ENCODE measurements at places on chromosomes 2 and 18. TPM values are rescaled to one million over a fixed set of nuclear protein-coding genes. Genes with fewer than 3 reads are reported as not detected.
A peak's percentile ranks its signal among the peaks of the same experiment; 100 is the strongest.

ALPP gene
- not detected for polyA plus RNA-seq

IFIH1 gene
- 11.3 TPM for polyA plus RNA-seq

GRCh38 chr18:3329872-3330271, 67.9 kb downstream of the MYL12B start:
- no peaks in the 10 kb centered on the region for H3K4me1 ChIP-seq
- no peak overlapping the region for H3K27ac ChIP-seq
- no peaks in the 10 kb centered on the region for H3K27me3 ChIP-seq
- no peak for DNase-seq

KATNAL2 gene
- 13.4 TPM for polyA plus RNA-seq

GPR17 gene
- polyA plus RNA-seq, result 0.39 TPM

GRCh38 chr2:205556841-205557539, 125.3 kb upstream of the NRP2 start:
- no peaks in the 10 kb centered on the region for H3K27me3 ChIP-seq
- DNase-seq, result peak; percentile 19
- no peaks in the 10 kb centered on the region for H3K4me1 ChIP-seq
- no peaks in the 10 kb centered on the region for H3K36me3 ChIP-seq

GKN1 gene
- not detected for polyA plus RNA-seq

- H3K27me3 ChIP-seq, result no peaks in the 10 kb centered on the region
Measured at GRCh38 chr18:37516361-37516853, 49.2 kb downstream of the CELF4 start.

CCDC74A gene
- 10.5 TPM for polyA plus RNA-seq

GRCh38 chr2:33197198-33197938, 250.6 kb downstream of the LTBP1 start:
- H3K36me3 ChIP-seq, result no peaks in the 10 kb centered on the region
- H3K27ac ChIP-seq, result no peak overlapping the region
- H3K4me3 ChIP-seq, result no peak overlapping the region
- DNase-seq, result no peak
- no peaks in the 10 kb centered on the region for H3K4me1 ChIP-seq

GRCh38 chr18:57475903-57476302, 40.7 kb downstream of the ONECUT2 start:
- no peak for DNase-seq
- no peak overlapping the region for H3K4me3 ChIP-seq
- no peaks in the 10 kb centered on the region for H3K27me3 ChIP-seq
- H3K36me3 ChIP-seq, result no peaks in the 10 kb centered on the region
- no peak overlapping the region for H3K27ac ChIP-seq

GRCh38 chr2:110897966-110898365, 165.6 kb downstream of the ACOXL start:
- H3K36me3 ChIP-seq, result no peaks in the 10 kb centered on the region
- H3K27ac ChIP-seq, result no peak overlapping the region
- no peak overlapping the region for H3K4me3 ChIP-seq
- H3K27me3 ChIP-seq, result no peaks in the 10 kb centered on the region
- DNase-seq, result no peak

AQP12A gene
- polyA plus RNA-seq, result not detected

DNA sequence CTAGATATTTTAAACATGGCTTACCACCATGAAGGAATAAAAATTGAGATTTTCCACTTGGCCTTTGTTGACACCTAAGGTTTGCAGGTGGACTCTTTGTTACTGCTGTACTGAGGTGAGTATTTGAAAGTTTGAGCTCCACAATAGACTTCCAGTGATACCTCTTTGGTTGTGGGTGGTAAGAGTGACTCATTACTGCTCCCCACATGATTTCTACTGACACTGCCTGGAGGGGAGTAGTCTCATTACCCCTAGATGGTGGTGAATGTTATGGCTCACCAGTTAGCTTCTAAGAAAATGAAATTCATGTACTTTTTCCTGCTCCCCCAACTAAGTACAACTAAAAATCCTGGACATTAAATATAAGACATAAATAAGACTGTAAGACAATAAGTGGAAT, 1183.1 kb upstream of the TMEFF2 start:
- no peaks in the 10 kb centered on the region for H3K36me3 ChIP-seq
- no peak overlapping the region for H3K27ac ChIP-seq
- no peak overlapping the region for H3K4me3 ChIP-seq
- DNase-seq, result no peak
- H3K27me3 ChIP-seq, result no peaks in the 10 kb centered on the region

DNA sequence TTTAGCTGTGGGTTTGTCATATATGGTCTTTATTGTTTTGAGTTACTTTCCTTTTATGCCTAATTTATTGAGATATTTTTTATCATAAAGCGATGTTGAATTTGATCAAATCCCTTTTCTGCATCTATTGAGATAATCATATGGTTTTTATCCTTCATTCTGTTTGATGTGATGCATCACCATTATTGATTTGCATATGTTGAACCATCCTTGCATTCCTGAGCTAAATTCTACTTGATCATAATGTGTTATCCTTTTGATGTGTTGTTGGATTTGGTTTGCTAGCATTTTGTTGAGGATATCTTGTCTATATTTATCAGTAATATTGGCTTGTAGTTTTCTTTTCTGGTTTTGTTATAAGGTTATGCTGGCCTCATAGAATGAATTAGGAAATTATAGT, 308.5 kb downstream of the ADCYAP1 start:
- H3K27ac ChIP-seq, result no peak overlapping the region
- DNase-seq, result no peak
- no peak overlapping the region for H3K4me3 ChIP-seq
- no peaks in the 10 kb centered on the region for H3K4me1 ChIP-seq
- H3K36me3 ChIP-seq, result no peaks in the 10 kb centered on the region

CNRIP1 gene
- 8.7 TPM for polyA plus RNA-seq

ALPG gene
- polyA plus RNA-seq, result not detected

DNA sequence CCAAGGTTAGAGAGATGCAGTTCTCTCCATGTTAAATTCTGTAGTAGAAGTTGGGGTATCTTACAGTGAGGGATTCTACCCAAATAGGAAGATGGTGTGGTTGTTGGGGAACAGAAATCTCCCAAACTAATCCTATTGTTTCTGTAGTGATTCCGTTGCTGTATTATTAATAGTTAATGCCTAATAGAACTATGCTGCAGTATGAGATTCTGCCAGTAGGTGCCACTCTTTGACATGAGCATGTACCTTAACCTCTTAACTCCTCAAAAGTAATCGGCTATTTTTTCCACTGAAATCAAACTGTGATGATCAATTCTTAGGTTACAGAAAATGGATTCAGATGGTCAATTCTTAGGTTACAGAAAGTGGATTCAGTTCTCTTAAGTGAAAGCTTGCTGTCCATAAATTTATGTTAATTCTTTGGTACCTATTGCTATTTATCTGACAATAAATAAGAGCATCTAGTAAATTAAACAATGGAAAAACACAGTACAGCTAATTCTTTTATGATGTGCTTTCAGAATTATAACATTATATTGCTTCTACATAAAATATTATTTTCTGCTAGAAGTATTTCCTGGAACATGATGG, 97.9 kb upstream of the DLX2 start:
- H3K27ac ChIP-seq, result no peak overlapping the region
- no peaks in the 10 kb centered on the region for H3K36me3 ChIP-seq
- H3K4me3 ChIP-seq, result no peak overlapping the region

DNA sequence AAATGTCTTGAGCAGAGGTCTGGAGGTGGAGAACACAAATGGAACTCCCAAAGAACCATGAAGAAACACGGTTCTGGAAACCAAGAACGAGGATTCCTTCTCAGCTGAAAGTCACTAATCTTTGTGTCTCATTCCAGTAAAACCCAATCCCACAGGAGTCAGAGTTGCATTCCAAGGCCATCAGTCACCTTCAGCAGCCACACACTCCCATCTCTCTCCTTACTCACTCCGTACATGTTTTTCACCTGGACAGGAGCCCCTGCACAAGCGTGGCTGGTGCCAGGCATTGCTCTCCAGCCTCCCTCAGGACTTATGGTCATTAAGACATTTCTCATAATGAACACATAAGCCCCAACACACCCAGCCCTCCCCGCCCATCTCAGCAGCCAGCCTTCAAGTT, 175.4 kb upstream of the SIX2 start:
- H3K27ac ChIP-seq, result no peak overlapping the region
- no peaks in the 10 kb centered on the region for H3K36me3 ChIP-seq
- H3K27me3 ChIP-seq, result no peaks in the 10 kb centered on the region

- H3K27ac ChIP-seq, result no peak overlapping the region
- H3K27me3 ChIP-seq, result no peaks in the 10 kb centered on the region
- H3K4me3 ChIP-seq, result no peak overlapping the region
- H3K4me1 ChIP-seq, result no peaks in the 10 kb centered on the region
- no peak for DNase-seq
- H3K36me3 ChIP-seq, result no peaks in the 10 kb centered on the region
Measured at GRCh38 chr2:173296235-173296634, 58.4 kb upstream of the CDCA7 start.

DNA sequence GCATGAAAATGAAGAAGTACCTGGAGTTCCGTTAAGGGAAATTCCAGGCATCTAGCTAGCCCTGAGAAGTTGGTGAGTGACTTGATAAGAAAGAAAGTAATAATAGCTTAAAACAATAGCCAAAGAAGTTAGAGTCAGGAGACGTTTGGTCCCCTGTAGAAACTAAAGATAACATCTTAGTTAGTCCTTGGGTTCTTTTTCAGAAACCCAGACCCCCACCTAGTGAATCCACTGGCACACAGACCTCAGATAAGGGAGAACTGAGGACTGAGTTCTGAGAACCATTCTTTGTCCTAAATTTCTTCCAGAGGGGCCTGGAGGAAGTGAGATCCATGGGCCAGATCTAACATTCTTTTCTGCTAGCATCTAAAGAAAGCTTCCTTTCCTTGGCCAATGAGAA, 335.4 kb downstream of the SLC4A3 start:
- H3K4me3 ChIP-seq, result no peak overlapping the region
- H3K27ac ChIP-seq, result no peak overlapping the region
- no peaks in the 10 kb centered on the region for H3K36me3 ChIP-seq
- H3K27me3 ChIP-seq, result no peaks in the 10 kb centered on the region
- H3K4me1 ChIP-seq, result no peaks in the 10 kb centered on the region

- H3K36me3 ChIP-seq, result no peaks in the 10 kb centered on the region
- H3K27me3 ChIP-seq, result no peaks in the 10 kb centered on the region
- H3K27ac ChIP-seq, result no peak overlapping the region
- no peak for DNase-seq
- H3K4me3 ChIP-seq, result no peak overlapping the region
- no peaks in the 10 kb centered on the region for H3K4me1 ChIP-seq
Measured at GRCh38 chr2:121670181-121670580, 20.9 kb upstream of the CLASP1 start.

GRCh38 chr2:88615822-88616221, 11.4 kb downstream of the EIF2AK3 start:
- no peak overlapping the region for H3K4me3 ChIP-seq
- H3K36me3 ChIP-seq, result no peaks in the 10 kb centered on the region
- H3K4me1 ChIP-seq, result no peaks in the 10 kb centered on the region
- no peak overlapping the region for H3K27ac ChIP-seq
- DNase-seq, result no peak

BUB1 gene
- polyA plus RNA-seq, result 0.15 TPM

RAD51AP2 gene
- polyA plus RNA-seq, result not detected

DNA sequence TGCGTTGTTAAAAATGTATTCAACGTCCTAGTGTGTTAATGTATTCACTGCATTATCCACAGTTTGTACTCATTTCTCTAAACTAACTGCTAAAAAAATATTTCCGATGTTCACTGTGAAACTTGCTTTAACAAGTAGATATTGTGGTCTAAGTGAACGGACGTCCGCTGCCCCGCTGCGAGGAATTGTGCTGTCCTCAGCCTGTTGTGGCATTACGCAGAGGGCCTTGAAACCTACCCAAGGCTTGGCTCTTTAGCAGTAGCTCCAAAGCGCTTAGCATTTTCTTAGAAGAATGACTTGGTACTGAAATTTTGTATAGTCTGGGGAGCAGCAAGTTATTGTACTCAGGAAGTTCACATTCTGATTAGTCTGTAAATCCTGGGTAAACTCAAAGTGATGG, 136.5 kb upstream of the SP5 start:
- DNase-seq, result no peak
- no peaks in the 10 kb centered on the region for H3K27me3 ChIP-seq
- H3K4me3 ChIP-seq, result no peak overlapping the region
- no peaks in the 10 kb centered on the region for H3K36me3 ChIP-seq
- no peak overlapping the region for H3K27ac ChIP-seq
- no peaks in the 10 kb centered on the region for H3K4me1 ChIP-seq

DNA sequence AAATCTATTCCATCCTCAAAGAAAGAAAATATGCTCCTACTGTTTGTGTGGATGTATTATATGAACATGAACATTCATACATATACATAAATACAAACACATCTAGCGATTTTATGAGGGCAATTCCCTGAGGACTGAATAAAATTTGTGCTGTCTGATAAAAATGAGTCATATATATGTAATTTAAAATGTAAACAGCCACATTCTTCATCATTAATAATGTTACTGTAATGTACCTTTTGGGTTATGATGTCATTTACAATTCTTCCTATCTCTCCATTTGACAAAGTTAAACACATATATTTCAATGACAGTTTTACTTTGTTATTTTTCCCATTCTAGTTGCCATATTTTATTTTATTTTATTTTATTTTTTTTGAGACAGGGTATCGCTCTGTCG, 91.3 kb upstream of the ZFP36L2 start:
- H3K27ac ChIP-seq, result no peak overlapping the region
- DNase-seq, result no peak
- peaks cover 9% of the 10 kb centered on the region for H3K4me1 ChIP-seq
- peaks cover 2% of the 10 kb centered on the region for H3K36me3 ChIP-seq

FAM228B gene
- 23.2 TPM for polyA plus RNA-seq

GRCh38 chr2:141348481-141348880, 782.3 kb downstream of the LRP1B start:
- no peaks in the 10 kb centered on the region for H3K36me3 ChIP-seq
- no peak overlapping the region for H3K4me3 ChIP-seq
- H3K4me1 ChIP-seq, result no peaks in the 10 kb centered on the region

DNA sequence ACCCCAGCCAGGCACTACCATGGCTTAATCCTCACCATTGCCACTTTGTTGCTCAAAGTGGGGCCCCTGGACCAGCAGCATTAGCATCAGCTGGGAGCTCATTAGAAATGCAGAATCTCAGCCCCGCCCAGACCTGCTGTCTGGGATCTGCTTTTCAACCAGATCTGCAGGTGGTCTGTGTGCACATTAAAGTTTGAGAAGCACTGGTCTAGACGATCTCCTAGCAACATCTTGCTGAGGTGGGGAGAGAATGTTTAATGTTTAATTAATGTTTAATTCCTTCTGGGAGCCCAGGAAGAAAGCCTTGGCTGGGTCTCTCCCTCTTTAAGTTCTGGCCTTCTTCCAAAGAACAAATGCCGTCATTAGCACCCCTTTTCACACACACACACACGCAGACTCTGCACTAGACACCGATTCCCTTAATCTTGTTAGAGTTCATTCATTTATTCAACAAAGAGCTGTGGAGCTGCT, 53.7 kb downstream of the EDAR start:
- no peak overlapping the region for H3K27ac ChIP-seq
- DNase-seq, result peak; percentile 65
- peaks cover 3% of the 10 kb centered on the region for H3K4me1 ChIP-seq

AQP12B gene
- polyA plus RNA-seq, result not detected
